ENCODE measurements at places on chromosomes 3 and 15.

DNA sequence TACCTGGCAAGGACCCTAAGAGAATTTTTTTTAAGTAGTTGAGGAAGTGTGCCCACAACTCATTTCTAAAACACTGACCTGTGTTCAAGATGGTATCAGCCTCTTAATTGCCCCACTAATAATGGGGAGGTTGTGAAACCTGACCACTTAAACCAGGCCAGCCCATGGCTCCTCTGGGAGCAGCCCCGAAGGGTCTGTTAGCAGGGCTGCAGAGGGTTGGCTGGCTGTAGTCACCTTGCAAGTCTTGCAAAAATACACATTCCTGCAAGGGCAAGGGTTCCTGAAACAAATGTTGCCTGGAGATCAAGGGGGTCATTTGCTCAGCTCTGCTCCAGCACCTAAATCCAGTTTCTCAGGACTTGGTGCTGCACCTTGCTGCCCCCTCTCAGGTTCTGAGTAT, 3.2 kb downstream of the IL17RD start:
- DNase-seq, result no peak

GRCh38 chr15:52262364-52262763, 33.2 kb downstream of the MYO5C start:
- no peak for DNase-seq

GRCh38 chr15:72859017-72859756, 75.6 kb upstream of the ADPGK start:
- no peak for DNase-seq

GRCh38 chr3:78077178-78077577, 1037.3 kb downstream of the ROBO2 start:
- DNase-seq, result no peak

DNA sequence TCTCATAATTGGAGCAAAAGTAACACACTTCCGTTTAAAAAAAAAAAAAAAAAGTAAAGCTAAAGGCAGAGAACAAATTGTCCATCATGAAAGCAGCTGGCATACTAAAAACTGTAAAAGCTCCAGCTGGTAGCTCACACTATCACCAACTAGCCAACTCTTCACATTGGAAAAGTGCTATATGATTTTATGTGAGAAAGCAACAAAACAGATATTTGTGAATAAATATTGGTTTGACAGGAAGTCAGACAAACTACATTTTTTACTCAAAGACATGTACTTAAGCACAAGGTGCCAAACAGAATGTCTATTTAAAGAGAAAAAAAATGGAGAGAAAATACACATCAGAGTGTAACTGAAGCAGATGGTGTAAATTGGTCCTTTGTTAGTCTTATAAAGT, 231.2 kb upstream of the CADM2 start:
- no peak for DNase-seq

- DNase-seq, result no peak
Measured at GRCh38 chr3:25292036-25292435, 136.0 kb upstream of the RARB start.

DNA sequence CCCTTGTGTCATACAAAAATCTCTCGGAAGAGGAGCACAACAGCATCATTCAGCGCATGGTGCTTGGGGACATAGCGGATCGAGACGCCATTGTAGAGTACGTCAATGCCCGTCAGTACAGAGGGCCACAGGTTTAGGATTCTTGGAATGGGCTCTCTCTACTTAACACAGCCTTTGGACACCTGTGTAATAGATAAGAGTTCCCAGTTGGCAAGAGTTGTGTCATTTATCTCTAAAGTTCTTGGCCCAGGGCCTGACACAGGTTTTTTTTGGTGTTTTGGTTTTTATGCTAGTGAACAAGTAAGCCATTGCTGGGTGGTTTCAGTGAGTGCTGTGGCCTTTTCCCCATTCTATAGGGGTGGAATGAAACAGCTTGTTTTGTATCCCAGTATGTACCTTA, 54.1 kb downstream of the SNRK start:
- no peak for DNase-seq

GRCh38 chr15:95799286-95800200, 531.0 kb upstream of the NR2F2 start:
- DNase-seq, result no peak

- DNase-seq, result no peak
Measured at GRCh38 chr3:89223188-89223587, 115.8 kb downstream of the EPHA3 start.

- no peak for DNase-seq
Measured at GRCh38 chr3:74897006-74897405, 282.5 kb upstream of the CNTN3 start.

DNA sequence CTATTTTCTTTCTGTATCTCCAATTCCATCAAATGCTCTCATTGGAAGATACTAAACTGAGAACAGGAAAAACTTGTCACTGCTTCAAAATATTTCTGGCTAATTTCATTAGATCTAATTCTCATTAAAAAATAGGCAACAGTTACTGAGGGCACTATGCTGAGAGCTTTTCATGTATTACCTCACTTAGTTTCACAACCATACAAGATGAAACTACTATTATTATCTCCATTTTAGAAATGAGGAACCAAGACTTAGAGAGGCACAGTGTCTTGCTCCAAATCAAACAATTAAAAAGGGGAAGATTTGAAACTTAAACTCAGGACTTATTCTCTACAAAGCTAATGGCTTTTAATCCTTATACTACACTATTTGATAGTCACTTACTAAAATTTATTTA, 7.2 kb upstream of the OTOL1 start:
- no peak for DNase-seq

DNA sequence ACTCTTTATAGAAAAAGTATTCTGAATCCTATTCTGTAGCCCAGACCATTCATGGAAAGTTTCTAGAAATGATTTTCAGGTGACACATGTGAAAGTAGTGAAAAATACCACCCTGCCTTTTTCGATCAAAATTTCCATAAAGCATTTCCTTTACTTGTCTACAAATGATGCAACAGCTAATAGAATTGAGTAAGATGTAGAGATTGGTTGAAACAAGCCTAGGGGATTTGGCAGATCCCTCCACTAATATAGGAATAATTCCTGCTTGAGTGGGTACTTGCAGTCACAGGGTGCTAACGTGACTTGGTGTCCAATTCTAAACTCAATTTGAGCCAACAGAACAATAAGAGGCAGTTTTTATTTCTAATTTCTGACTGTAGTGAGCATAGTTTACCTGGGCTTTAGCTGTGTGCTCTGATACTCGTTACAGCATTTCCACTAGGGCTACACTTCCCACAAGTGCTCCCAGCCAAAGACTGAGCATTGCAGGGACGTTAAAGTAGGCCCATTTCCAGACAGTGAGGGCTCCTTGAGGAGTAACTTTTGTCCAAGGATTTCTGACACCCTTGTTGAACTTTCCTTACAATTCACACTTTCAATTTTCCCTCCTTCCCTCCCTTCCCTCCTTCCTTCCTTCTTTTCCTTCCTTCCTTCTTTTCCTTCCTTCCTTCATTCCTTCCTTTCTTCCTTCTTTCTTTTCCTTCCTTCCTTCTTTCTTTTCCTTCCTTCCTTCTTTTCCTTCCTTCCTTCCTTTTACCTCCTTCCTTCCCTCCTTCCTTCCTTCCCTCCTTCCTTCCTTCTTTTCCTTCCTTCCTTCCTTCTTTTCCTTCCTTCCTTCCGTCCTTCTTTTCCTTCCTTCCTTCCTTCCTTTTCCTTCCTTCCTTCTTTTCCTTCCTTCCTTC, 53.9 kb upstream of the TP63 start:
- DNase-seq, result no peak

GRCh38 chr3:54710954-54711353, 216.9 kb downstream of the LRTM1 start:
- DNase-seq, result no peak

DNA sequence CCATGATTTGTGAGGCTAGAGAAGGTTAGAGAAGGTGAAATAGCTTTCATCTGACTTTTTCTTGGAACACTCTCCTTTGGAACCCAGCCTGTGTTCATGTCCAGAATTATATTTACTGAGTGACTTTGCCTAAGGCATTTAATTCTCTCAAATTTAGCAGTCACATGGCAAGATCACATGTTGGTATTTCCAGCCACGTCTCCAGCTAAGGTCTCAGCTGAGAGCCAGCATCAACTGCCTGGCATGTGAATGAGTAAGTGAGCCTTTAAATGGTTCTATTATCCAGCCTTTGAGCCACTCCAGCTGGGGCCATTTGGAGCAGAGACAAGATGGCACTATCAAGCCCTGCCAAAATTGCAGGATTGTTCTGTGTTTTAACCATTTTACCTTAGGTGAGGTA, 130.2 kb upstream of the SGO1 start:
- no peak for DNase-seq

DNA sequence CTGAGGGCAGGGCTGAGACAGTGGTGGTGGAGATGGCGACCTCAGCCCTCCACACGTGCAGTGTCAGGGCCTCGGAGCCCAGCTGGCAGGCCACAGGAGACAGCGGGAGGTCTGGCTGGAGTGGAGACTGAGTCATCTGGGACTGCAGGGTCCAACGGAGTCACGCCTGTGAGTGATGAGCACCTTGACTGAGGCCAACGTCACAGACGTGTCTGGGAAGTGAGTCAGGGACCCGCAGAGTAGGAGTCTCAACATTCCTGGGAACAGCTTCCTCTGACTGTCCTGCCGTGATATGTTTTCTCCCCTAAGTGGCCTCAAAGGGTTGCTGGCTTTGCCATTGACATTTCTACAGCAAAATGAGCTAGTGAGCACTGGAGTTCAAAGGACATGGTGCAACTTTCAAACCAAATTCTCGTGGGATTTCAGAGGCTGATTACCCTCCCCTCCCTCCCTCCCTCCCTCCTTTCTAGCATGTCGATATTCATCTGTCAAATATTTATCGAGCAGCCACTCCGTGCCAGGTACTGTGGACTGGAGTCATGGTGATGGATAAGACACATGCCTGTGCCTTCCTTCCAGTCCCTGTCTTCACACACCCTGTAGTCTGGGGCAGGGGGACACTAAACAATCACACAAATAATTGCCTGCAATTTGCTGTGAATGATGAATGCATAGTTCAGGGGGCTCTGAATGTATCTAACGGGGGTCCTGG, 53.3 kb upstream of the AMOTL2 start:
- no peak for DNase-seq

- DNase-seq, result no peak
Measured at GRCh38 chr15:27846722-27847395, 252.3 kb downstream of the OCA2 start.

DNA sequence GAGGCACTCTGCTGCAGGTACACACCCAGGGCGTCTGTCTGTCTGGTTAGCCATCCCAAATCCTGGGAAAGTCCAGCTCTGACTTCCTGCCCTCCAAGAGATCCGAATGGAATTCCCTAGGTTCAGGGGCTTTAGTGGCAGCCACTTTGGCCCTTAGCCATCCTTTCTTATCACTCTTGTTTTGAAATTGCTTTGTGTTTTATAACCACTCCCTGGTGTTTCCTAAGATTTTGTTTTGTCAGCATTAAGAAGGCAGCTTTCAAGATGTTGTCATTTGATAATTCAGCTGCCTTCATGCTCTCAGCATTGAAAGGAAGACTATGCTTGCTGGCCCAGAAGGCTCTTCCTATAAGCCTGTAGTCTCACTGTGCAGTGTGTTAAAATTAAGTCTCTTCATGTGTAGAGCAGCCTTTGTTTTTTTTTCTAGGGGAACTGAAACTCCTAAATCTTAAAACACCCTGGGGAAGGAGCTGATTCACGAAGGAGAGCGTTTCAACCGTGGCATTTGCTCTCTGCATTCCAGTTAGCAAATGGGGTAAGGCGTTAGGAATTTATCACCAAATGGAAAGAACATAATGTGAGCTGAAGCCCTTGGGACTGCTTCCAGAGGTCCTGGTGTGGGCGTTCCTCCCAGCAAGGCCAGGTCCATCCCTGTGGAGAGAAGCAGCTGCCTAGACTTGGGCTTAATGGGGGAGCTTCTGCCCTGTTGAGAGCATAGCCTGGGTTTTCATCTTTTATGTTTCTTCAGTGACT, 14.2 kb upstream of the CLEC3B start:
- no peak for DNase-seq
